ENCODE measurements at places on chromosomes 2 and 18.

DNA sequence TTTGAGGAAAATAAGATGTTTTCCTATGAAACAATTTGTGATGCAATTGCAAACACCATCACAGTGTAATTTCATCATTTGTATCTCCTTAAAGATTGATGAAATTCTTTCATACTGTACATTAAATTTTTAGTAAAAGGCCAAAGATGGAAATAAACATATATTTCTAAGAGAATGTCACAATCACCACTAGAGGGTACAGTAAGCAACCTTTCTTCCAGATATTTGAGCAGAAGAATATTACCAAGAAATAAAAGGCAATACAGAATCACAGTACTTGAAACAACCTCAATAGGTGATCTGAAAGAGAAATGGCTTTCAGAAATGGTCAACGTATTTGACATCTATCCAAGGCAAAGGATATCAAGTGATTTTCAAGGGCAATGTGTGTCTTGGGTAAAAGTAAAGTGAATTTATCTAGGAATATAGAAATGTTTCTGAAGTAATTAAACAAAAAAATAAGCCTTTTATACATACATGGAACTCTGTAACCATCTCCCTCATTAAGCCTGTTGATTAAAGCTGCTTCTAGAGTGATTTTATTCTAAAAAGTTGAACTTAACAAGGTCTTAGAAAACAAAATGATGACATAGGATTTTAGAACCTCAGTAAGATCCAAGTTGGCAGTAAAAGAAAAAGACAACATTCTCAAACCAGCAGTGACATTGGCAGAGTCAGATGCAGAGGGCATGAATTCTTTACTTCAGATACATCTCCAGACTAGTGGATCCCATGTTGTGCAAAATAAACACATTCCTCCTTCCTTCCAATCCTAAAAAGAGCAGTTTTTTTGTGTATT lies 90.3 kb upstream of the SESTD1 start:
- DNase-seq, result no peak

- DNase-seq, result no peak
These were observed 27.4 kb downstream of the SLC66A2 start for GRCh38 chr18:79923896-79924585.

- peak; percentile 26 for DNase-seq
These were observed at the start of gene CASP8 for GRCh38 chr2:201260302-201260800. Gene CASP8, plus strand, starts transcription at chr2:201260536. Its CDS starts 5,951 bp downstream, at chr2:201266487.

DNA sequence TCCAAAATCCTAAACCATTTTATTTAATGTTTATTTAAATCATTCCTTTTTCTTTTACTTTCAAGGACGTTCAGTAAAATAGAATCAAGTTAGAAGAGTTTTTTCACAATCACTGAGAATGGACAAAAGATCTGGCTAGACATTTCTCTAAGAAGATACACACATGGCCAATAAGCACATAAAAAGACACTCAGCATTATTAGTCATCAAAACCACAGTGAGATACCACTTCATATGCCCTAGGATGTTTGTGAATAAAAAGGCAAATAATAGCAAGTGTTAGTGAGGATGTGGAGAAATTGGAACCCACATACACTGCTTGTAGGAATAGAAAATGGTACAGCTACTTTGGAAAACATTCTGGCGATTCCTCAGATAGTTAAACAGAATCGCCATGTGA lies 76.1 kb downstream of the RHBDD1 start:
- DNase-seq, result peak; percentile 63

DNA sequence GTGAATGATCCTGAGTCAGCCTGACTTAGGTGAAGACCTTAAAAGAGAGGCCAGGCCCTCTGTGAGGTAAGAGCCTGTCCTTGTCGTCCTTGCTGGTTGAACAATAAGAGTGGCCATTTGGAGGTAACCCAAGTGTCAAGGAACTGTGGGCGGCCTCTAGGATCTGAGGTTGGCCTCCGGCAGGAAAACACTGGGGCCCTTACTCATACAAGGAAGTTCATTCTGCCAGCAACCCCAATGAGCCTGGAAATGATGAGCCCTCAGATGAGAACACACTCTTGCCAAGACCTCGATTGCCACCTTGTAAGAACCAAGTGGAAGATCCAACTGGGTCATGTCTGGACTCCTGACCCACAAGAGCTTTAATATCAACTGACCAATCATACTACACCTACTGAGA lies 95.5 kb upstream of the LRATD1 start:
- DNase-seq, result no peak

DNA sequence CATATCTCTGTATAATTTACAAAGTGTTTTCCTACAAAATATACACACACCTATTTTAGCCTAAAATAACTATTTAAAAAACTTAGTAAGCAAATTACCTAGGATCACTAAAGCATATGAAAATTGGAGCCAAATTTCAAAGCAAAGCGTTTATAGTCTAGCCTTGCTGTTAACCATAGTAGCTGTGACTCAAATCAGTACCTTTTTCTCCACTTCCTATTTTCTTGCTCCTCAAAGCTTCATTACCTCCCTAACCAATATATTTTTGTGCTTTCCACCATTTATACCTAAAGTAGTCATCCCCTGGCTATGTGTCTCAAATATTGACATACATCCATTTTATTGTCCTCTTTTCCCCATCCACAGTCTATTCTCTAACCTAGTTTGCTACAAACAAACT lies 73.1 kb downstream of the ERBB4 start:
- DNase-seq, result no peak

DNA sequence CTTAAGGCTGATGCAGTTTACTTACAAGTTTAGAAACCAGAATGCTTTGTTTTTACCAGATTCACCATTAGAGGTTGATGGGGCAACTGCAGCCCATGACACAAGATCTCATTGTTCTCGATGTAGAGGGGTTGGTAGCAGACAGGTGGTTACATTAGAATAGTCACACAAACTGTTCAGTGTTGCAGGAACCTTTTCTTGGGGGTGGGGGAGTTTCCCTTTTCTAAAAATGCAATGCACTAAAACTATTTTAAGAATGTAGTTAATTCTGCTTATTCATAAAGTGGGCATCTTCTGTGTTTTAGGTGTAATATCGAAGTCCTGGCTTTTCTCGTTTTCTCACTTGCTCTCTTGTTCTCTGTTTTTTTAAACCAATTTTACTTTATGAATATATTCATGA lies 99.4 kb upstream of the IL1R2 start:
- DNase-seq, result no peak

GRCh38 chr2:109174214-109174613 lies 45.2 kb downstream of the SH3RF3 start:
- no peak for DNase-seq

GRCh38 chr18:3062798-3063680 lies 50.1 kb upstream of the LPIN2 start:
- DNase-seq, result peak; percentile 33

DNA sequence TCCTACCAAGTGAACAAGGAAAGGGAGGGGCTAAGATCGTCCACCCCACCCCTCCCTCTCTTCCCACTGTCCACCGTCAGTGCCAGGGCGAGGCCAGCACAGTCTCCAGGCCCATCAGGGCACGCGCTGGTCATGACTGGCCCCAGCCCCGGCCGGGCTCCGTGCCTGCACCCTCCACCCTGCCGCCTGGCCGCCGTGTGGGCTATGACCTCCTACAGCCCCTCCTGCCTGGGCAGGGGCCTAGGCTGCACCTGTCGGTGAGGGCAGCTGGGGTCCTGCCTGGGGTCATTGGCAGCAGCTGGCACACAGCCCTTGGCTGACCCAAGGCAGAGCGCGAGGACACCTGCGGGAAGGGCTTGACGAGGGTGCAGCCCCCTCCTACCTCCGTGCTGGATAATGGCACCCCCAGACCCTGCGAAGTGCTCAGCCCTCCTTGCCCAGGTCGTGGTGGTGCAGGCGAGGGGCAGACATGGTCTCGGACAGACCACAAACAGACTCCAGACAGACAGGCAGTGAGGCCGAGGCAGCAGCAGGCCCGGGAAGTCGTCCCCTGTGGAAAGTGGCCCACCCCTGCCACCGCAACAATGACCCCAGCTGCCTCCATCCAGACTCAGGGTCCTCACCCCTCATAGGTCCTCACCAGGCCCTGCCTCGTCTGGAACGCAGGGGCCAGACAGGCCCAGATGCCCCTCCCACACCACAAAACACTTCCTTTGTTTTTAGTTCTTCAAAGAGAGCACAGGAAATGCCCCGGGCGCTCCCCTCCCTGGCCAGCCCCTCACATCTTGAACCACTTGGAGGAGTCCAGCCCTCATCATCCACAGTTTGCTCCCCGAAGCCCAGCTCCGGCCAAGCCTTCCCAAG lies 43.1 kb upstream of the GPC1 start:
- DNase-seq, result peak; percentile 61

DNA sequence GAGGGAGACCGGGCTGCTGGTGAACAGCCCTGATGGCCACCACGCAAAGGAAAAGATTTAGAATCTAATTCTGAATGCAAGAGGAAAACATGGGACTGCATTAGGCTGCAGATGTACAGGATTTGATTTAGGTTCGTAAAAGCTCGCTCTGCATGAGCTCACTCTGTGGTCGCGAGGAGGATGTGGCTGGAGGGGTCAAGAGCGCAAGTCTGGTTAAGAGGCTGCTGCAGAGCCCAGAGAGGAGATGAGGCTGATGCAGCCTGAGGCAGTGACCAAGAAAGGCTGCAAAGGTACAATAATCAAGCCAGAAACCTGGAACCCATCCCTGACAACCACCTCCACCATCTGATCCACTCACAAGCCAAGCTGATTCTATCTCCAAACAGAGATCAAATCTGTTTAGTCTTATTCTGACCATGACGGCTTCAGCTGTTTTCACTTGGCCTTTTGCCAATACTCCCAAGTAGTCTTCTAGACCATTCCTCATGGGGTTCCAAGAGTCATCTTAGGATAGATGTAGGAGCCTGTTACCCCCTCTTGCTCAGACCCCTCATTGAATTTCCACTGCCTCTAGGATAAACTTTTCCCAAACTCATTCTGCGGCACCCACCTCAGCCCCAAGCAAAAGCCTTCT lies 58.9 kb upstream of the ARL4C start:
- peak; percentile 25 for DNase-seq

DNA sequence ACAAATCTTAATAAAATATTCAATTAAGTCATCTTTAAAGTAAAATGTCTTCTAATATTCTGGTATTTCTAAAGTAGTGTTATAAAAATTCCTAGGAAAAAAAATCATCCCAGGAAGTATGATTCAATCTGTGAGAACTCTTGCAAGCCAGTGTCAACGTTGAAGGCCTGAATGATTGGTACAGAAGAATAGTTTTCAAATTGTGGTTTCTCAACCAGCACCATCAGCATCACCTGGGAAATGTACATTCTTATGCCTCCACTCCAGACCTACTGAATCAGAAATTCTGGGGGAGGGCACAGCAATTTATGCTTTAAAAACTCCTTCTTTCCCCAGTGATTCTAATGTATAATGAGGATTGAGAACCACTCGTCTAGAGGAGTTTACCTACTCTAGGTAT lies 62.3 kb upstream of the C2orf15 start:
- peak; percentile 33 for DNase-seq

GRCh38 chr2:139403948-139404347 lies 623.8 kb upstream of the NXPH2 start:
- no peak for DNase-seq

GRCh38 chr2:150099805-150100204 lies 387.7 kb downstream of the RND3 start:
- no peak for DNase-seq

GRCh38 chr2:160977376-160977775 lies 182.9 kb upstream of the TANK start:
- DNase-seq, result no peak

DNA sequence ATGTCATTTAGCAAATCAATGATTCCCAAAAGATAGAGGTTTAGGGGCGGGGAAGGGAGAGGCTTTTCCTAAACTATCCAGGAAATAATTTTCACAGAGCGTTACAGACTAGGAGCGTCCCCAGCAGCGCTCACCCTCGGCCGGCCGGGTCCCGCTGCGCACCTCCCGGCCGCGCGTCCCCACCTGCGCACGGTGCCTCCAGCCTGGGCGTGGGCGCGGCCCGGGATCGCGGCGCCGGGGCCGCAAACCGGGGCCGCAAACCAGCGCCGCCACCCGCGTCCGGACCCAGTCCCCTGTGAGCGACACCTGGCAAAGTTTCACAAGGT lies 684 bp upstream of the ZCCHC2 start:
- DNase-seq, result no peak

DNA sequence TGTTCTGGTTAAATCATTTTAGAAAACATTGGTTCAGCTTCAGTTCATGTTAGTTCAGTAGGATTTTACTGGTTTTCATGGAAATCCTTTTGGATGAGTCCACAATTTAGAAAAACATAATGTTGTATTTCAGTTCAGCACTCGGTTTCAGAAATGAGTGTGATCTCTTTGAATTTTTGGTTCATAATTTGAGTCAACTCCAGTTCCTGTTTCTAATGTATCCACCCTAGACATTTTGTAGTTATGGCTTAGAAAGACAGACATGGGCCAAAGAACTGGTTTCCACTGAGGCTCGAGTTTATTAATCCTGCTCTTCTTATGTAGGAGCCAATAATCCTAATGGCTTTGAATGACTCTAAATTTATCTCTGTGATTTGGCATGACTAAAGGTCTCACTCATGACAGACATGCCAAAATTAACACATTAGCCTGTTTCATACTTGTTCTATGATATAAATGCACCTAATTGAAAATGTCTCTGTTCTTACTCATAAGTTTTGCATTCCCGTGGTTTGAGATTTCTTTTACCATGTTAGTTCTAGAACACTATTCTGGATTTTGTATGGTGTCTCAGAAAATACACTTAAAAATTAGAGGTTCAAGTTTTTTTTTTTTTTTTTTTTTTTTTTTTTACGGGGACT lies 82.3 kb upstream of the SPRED2 start:
- DNase-seq, result peak; percentile 83

DNA sequence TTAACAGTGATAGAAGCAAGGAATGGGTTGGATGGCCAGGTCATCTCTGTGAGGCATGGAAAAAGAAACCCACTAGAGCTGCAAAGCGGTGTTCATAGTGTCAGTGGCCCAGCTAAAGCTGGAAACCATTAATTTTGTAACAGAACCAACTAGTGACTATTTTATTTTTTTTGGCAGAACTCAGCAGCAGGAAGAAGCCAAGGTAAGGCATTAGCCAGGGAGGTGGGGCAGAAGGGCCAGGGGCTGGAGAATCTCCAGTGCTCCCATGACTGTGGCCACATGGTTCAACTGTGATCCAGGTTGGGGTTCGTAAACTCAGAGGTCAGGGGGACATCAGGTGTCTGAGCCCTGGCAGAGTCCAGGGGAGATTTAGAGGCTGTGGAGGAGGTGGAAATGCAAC lies 25.9 kb upstream of the YES1 start:
- DNase-seq, result no peak

- no peak for DNase-seq
These were observed 11.8 kb downstream of the CD8A start for GRCh38 chr2:86778957-86779356.

GRCh38 chr2:144349674-144350073 lies 170.2 kb downstream of the ZEB2 start:
- DNase-seq, result no peak

- no peak for DNase-seq
These were observed 127.1 kb downstream of the ETAA1 start for GRCh38 chr2:67524213-67524612.

GRCh38 chr18:29234751-29235150 lies 1057.8 kb upstream of the CDH2 start:
- DNase-seq, result no peak

GRCh38 chr18:21316296-21316695 lies 74.3 kb downstream of the GREB1L start:
- DNase-seq, result no peak
